Left renal cortex interstitium (tissue), 4 donors: ENCODE measurements at places on chromosomes 2 and 18. TPM values are rescaled to one million over a fixed set of nuclear protein-coding genes. Genes with fewer than 3 reads are reported as not detected.

GRCh38 chr2:130963196-130963848, 126.6 kb downstream of the ARHGEF4 start:
- no peak for DNase-seq

GRCh38 chr2:177551989-177552421, 159.4 kb downstream of the AGPS start:
- no peak for DNase-seq

The VWC2L gene
- polyA plus RNA-seq = 0.07 TPM

The CASP8 gene
- polyA plus RNA-seq = 12.1 TPM

The PROC gene
- 8.1 TPM for polyA plus RNA-seq

- DNase-seq = no peak
Measured at GRCh38 chr2:125085904-125086303, 1060.8 kb downstream of the CNTNAP5 start.

The IL36G gene
- not detected for polyA plus RNA-seq

DNA sequence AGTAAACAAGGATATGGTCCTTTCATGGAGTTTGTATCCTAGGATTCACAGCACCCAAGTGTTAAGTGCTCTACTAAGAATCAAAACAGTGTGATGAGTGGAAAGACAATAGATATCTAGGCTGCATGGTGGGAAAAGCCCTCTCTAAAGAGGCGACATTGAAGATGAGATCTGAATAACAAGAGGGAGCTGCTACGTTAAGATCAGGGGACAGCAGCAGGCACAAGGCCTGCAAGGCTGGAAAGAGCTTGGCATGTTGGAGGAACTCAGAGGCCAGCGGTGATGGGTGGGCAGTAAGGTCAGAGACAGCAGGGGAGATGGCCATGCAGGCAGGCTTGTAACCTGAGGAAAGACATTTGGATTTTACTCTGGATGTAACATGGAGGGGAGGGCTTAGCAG, 177.5 kb downstream of the GFPT1 start:
- DNase-seq = no peak

The ABCB11 gene
- polyA plus RNA-seq = 0.27 TPM

The MATN3 gene
- polyA plus RNA-seq = 3.0 TPM

DNA sequence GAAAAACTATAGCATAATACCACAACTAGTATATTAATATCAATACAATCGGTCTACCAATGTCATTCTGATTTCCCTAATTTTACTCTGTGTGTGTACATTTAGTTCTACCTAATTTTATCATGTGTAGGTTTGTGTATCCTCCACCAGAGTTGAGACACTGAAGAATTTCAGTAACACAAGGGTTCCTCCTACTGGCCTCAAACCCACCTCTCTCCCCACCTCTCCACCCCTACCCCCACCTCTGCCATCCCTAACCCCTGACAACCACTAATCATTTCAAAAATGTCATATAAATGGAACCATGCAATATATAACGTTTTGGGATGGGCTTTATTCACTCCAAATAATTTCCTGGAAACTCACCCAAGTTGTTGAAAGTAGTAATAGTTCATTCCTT, 117.9 kb downstream of the LYPD6 start:
- no peak for DNase-seq

DNA sequence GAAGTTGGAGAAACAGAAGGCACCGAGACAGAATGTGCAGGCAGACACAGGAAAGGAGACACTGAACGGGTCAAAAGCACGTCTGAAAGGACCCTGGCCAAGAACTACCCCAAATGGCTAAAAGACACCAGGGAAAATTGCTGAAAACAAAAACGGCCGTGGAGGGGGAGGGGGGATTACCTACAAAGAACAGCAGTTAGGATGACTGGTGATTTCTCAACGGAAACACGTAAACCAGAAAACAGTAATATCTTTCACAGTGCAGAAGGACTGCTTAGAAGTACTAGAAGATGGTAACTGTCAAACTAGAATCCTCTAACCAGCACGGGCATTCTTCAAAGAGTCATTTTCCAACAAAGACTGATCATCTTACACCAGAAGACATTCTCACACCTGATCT, 142.6 kb downstream of the HDAC4 start:
- DNase-seq = no peak

The SLC8A1 gene
- 67.1 TPM for polyA plus RNA-seq

The TUBA4B gene
- polyA plus RNA-seq = 0.82 TPM
